ENCODE measurements at places on chromosomes 7 and 10. TPM values are rescaled to one million over a fixed set of nuclear protein-coding genes. Genes with fewer than 3 reads are reported as not detected.
A peak's percentile ranks its signal among the peaks of the same experiment; 100 is the strongest.

GRCh38 chr10:10600004-10600403, 417.7 kb upstream of the CELF2 start:
- DNase-seq: no peak
- H3K27ac ChIP-seq: no peak overlapping the region
- H3K4me3 ChIP-seq: no peak overlapping the region
- H3K4me1 ChIP-seq: no peaks in the 10 kb centered on the region
- H3K27me3 ChIP-seq: no peaks in the 10 kb centered on the region

SEC61G gene
- 103 TPM for total RNA-seq

PLCE1 gene
- 11.2 TPM for total RNA-seq

DNA sequence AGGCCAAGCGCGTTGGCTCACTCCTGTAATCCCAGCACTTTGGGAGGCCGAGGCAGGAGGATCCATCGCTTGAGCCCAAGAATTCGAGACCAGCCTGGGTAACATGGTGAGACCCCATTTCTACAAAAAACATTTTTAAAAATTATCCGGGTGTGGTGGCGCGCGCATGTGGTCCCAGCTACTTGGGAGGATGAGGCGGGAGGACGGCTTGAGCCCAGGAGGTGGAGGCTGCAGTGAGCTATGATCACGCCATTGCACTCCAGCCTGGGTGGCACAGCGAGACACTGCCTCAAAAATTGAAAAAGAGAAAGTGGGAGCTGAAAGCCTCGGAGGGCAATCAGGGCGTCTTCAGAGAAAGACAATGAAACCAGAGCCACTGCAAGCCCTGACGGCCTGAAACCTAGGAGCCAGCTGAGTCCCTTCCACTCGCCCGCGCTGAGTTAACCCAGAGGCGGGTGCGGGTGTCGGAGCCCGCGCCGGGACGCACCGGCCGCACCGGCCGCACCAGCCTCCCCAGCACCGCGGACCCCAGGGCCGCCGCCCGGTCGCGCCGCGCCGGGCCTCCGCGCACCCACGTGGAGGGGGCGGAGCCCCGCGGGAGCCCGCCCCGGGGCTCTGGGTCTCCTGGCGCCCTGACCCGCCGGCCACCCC, 22.4 kb downstream of the ZFAND2A start:
- H3K4me1 ChIP-seq: peaks cover 26% of the 10 kb centered on the region
- no peaks in the 10 kb centered on the region for H3K27me3 ChIP-seq
- H3K4me3 ChIP-seq: peak overlapping the region; percentile 81

DNA sequence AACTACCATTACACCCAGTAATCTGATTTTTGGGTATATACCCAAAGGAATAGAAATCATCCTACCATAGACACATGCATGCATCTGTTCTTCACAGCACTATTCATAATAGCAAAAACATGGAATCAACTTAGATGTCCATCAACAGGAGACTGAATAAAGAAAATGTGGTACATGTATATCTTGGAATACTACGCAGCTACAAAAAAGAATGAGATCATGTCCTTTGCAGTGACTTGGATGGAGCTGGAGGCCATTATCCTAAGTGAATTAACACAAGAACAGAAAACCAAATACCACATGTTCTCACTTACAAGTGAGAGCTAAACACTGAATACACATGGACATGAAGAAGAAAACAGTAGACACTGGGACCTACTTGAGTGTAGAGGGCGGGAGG, 254.9 kb downstream of the CACNA2D1 start:
- no peak overlapping the region for H3K27ac ChIP-seq
- no peak for DNase-seq
- no peak overlapping the region for H3K4me3 ChIP-seq
- no peaks in the 10 kb centered on the region for H3K36me3 ChIP-seq
- no peaks in the 10 kb centered on the region for H3K27me3 ChIP-seq

DNA sequence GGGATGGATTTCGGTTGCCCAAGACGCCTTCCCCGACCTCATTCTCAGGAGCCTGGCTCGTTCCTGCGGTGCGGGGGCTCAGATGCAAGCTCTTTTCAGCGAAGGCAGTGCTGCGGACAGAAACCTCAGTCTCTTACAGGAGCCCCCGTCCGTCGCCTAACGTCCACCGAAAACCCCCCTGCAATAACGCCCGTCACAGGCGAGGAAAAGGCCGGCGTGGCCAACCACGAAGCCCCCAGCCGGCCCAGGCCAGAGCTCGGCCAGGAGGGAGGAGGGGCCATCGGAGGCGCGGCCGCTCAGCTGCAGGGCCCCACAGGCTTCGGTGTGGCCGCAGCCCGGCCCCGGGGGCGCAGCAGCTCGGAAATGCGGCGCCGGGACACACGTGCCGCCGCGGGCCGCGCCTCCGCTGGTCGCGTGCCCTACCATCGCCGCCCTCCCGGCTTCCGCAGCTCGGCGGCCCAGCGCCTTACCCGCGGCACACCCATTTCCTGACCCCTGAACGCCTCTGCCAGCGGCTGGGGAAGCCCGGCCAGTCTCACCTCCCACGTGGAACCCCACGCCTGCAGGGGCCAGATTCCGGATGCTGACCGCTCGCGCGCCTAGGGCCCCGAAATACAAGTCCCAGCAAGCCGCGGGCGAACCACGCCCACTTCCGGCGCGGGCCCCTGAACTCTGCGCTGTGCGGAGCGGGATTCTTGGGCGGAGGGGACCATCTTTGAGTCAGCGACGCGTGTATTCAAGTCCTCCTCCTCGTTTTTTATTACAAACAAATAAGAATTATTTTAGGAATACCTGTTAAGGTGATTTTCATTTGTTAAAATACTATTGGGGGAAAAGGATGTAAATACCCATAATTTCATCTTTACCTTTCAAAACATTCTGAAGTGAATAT, at the start of gene ZNF239:
Gene ZNF239, minus strand, starts transcription at position 616 of the 892 bp plus-strand sequence. CDS start 16,537 bp downstream, outside the sequence.
- peak; percentile 92 for DNase-seq
- no peaks in the 10 kb centered on the region for H3K36me3 ChIP-seq
- peak within 1 kb of the TSS; percentile 81 for H3K4me3 ChIP-seq
- H3K27ac ChIP-seq: peak within 1 kb of the TSS; percentile 80
- no peaks in the 10 kb centered on the region for H3K27me3 ChIP-seq

DNA sequence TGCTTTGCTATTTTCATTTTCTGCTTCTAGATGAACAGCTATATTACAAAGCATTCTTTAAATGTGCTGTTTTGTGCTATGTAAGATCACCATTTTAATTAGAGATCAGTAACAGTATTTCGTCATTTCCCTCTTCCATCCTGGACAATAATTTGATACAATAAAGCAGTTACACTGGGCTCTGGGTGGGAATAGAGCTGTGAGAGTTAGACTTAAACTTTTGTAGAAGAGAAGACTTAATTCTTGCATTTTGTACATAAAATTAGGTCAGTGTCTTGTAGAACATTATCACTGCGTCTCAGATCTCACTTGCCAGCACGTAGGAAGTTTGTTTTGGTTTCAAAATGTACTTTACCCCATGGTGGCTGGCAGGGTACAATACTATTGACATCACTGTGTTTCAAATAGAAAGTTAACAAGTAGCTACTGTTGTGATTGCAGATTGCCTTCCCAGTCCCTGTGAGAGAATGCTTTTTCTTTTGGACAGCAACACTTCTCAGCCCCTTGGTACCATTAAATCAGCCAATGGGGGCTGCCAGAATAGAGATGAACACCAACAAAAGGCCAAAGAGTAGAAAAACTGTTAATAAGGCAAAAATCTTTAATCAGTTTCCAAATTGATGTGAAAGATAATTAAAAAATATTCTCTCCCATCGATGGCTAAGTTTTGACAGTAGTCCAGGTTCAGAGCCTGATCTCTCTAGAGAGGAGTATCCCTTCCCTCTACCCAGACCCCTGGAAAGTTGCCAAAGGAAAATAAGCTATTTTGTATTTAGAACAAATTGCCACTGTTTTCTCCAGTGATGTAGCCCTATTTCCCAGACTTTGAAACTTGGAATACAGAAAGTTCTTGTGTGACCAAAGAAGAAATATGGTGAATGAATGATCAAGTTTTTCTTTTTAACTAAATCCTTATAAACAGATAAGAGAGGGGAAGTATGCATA, 35.1 kb downstream of the SMNDC1 start:
- H3K27ac ChIP-seq: peak overlapping the region; percentile 92
- peak overlapping the region; percentile 55 for H3K4me3 ChIP-seq
- no peaks in the 10 kb centered on the region for H3K27me3 ChIP-seq
- H3K4me1 ChIP-seq: peaks cover 93% of the 10 kb centered on the region

GIMAP4 gene
- 31.2 TPM for total RNA-seq

GRCh38 chr10:14751014-14751896, 23.4 kb downstream of the FAM107B start:
- H3K27me3 ChIP-seq: no peaks in the 10 kb centered on the region
- H3K4me3 ChIP-seq: no peak overlapping the region
- peaks cover 39% of the 10 kb centered on the region for H3K4me1 ChIP-seq
- peak; percentile 57 for DNase-seq
- H3K27ac ChIP-seq: peak overlapping the region; percentile 85

DNA sequence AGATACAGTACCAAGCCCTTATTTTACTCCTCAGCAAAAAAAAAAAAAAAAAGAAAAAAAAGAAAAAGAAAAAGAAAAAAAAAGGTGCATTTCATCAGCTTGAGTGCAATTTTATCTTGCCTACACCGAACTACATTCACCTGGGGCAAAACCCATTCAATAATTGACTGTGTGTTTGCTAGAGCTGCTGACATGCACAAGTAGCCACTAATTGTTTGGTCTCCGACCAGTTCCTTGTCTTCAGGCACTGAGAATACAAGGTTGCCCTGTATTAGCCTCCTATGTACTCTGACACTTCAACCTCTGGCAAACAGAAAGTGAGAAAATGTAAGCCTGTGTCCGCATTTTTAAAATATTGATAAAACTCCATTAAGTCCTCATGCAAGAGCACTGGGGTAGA, 1579.4 kb upstream of the LRRTM3 start:
- H3K36me3 ChIP-seq: no peaks in the 10 kb centered on the region
- no peak for DNase-seq
- H3K4me3 ChIP-seq: no peak overlapping the region
- H3K4me1 ChIP-seq: peaks cover 8% of the 10 kb centered on the region

GRCh38 chr7:42947521-42947920, 15.3 kb downstream of the MRPL32 start:
- no peaks in the 10 kb centered on the region for H3K4me1 ChIP-seq
- no peak overlapping the region for H3K27ac ChIP-seq
- H3K27me3 ChIP-seq: no peaks in the 10 kb centered on the region
- H3K36me3 ChIP-seq: no peaks in the 10 kb centered on the region

CALN1 gene
- total RNA-seq: not detected

GRCh38 chr7:35252612-35253459, 1.1 kb downstream of the TBX20 start:
- peaks cover 58% of the 10 kb centered on the region for H3K4me1 ChIP-seq
- H3K4me3 ChIP-seq: peak overlapping the region; percentile 73
- H3K27ac ChIP-seq: peak overlapping the region; percentile 92
- peaks cover 12% of the 10 kb centered on the region for H3K36me3 ChIP-seq
- peaks cover 89% of the 10 kb centered on the region for H3K27me3 ChIP-seq

DNA sequence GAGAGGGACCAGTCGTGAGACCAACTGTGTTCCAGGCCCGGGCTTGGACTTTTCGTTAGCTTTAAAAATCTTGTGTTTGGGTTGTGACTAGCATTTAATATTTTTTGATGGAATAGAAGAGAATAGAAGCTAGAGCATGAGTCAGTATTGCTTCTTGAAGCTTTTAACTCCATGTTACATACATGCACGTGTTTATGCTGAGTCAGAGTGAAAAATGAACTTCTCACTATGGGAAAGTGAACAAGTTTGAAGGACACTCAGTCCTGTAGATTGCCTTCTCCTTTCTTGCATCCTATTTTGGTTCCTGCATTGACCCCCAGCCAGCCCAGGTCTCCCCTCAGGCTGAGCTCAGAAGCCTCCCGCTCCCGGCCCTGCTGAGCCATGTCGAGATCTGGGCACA, 31.8 kb downstream of the GHRHR start:
- no peaks in the 10 kb centered on the region for H3K36me3 ChIP-seq
- peaks cover 6% of the 10 kb centered on the region for H3K27me3 ChIP-seq
- H3K4me3 ChIP-seq: no peak overlapping the region
- no peak for DNase-seq

DNA sequence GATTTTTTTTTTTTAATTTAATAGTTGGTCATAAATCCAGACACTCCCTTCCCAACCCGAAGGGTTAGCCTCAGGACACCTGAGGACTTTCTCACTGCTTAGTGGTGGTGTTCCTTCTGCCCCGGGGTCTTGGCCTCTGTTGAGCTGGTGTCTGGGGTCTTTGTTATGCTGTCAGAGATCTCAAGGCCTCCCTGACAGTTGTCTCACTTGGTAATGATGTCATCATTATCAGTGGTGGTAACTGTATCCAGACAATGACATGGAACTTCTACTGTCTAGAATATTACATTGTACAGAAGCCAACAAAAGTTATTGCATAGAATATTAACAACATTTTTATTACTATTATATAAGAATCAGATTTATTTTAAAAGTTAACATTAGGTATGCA, 32.9 kb downstream of the PPP2R2D start:
- H3K27me3 ChIP-seq: no peaks in the 10 kb centered on the region
- no peak overlapping the region for H3K4me3 ChIP-seq
- H3K4me1 ChIP-seq: peaks cover 91% of the 10 kb centered on the region
- no peak overlapping the region for H3K27ac ChIP-seq
- DNase-seq: no peak

- H3K27me3 ChIP-seq: no peaks in the 10 kb centered on the region
- H3K4me3 ChIP-seq: no peak overlapping the region
- H3K4me1 ChIP-seq: peaks cover 62% of the 10 kb centered on the region
Measured at GRCh38 chr10:101932183-101932582, 88.6 kb upstream of the KCNIP2 start.

DNA sequence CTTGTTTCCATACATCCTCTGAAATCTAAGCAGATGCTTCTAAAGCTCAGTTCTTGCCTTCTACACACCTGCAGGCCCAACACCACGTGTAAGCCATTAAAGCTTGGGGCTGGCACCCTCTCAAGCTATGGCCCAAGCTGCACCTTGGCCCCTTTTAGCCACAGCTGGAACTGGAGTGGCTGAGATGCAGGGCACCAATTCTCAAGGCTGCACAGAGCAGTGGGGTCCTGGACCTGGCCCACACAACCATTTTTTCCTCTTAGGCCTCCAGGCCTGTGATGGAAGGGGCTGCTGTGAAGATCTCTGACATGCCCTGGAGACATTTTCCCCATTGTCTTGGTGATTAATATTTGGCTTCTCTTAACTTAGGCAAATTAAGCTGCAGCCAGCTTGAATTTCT, 38.8 kb upstream of the ZMYND11 start:
- peaks cover 6% of the 10 kb centered on the region for H3K27me3 ChIP-seq
- no peak for DNase-seq
- H3K4me1 ChIP-seq: no peaks in the 10 kb centered on the region
- no peak overlapping the region for H3K4me3 ChIP-seq
- H3K27ac ChIP-seq: no peak overlapping the region

NUPR2 gene
- total RNA-seq: not detected

STAMBPL1 gene
- total RNA-seq: 2.5 TPM

All from left ventricle myocardium inferior (tissue), 1 donor.